Stimulated activated CD4-positive, alpha-beta T cell treated with anti-CD3 and anti-CD28 coated beads, TNF-alpha, amount 100 ng/mL, for 24 hours (primary cell): ENCODE measurements at places on chromosomes 6 and 20.

DNA sequence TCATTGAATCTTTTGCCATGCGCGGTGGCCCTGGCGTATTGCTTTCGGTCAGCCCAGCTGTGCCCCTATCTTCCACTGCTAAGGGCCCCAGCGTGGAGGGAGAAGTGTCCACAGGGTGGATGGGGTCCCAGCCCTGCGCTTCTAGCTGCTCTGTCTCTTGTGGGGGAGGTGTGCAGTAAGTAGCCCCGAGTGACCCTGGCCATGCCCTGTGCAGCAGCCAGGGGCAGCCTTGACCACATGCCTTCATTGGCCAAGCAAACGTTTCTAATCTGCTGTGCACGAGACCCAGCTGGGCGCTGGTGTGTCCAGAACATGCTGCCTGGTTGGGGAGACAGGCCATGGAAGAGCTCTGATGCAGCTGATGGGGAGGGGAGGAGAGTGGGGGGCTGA, 13.6 kb downstream of the TMEM181 start:
- DNase-seq = no peak

DNA sequence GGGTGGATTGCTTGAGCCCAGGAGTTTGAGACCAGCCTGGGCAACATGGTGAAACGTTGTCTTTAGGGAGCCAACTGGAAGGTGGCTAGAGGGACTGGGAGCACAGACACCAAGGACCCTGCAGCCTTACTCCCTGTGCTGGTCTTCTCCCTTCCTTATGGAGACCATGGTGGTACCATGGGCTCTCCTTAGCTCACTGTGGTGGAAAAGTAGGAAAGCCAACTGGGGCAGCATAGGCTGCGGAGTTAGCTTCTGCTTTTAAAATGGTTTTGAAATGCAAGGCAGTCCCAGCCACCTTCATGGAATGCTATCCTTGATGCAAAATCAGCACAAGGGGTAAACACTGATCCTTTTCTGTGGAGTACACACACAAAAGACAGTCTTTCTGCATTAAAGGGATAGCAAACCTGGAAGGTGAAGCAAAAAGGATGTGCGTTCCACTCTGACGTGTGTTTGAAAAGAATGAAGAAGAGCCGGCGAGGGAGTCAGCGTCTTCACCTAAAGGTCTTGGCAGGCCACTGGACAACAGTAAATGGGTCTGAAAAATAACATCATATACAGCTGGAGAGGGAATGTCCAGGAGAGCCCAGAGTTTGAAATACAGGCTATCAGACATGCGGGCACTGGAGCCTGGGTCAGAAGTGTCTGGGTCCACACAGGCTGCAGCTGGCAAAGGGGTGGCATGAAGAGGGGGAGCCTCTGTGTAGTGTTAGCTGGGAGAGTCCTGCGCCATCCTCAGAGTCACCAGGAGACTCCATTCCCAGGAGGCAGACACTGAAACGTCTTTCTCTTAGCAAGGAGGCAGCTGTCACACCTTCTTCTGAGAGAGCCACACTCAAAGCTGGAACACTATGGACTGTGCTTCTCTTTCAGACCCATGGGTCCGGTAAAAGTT, 58.5 kb downstream of the GPR6 start:
- no peak for DNase-seq

DNA sequence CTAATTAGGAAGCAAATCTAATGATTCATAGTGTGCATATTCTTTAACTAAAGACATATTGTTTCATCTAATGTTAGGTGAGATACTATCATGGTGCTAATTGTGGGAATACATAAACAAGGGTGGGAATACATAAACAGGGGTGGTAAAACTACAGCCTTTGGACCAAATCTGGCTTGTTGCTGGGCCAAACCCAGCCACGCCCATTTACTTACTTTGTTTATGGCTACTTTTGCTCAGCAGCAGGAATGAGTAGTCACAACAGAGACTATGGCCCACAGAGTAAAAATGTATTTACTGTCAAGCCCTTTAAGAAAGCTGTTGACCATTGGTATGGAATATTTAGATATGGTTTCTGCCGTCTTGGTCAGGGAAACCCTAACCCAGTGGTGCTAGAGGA, 31.7 kb downstream of the FAM135A start:
- no peak for DNase-seq

DNA sequence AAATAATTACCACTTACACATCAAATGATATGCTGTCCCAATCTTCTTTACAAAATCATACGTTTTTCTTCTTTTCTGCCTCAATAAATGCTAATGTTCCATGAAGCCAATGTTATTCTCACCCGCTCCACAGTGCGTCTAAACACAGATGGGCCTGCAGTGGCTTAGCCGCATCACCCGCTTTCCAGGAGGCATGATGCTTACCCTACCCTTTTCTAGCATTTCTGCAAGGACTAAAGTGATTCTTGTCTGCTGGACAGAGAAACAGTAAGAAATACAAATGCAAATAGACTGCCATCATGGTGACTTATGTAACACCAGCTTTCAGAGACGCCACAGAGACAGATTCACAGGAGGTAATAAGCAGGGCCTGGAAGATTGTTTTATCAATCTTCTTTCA, 104.4 kb downstream of the RNASET2 start:
- no peak for DNase-seq

DNA sequence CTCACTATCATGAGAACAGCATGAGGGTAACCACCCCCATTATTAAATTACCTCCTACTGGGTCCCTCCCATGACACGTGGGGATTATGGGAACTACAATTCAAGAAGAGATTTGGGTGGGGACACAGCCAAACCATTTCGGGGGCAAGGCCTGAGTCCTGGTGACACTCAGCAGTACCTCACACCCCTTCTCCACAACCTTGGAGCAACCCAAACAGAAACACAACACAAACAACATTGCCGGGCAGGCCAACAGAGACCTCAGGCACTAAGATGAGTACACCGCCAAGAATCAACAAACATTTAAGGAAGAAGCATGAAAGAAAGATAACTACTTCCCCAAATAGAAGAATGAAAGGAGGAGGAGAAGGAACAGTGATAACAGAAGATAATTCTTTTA, 16.9 kb downstream of the MOCS1 start:
- no peak for DNase-seq

- no peak for DNase-seq
Measured at GRCh38 chr6:129498950-129499842, 210.8 kb downstream of the ARHGAP18 start.

DNA sequence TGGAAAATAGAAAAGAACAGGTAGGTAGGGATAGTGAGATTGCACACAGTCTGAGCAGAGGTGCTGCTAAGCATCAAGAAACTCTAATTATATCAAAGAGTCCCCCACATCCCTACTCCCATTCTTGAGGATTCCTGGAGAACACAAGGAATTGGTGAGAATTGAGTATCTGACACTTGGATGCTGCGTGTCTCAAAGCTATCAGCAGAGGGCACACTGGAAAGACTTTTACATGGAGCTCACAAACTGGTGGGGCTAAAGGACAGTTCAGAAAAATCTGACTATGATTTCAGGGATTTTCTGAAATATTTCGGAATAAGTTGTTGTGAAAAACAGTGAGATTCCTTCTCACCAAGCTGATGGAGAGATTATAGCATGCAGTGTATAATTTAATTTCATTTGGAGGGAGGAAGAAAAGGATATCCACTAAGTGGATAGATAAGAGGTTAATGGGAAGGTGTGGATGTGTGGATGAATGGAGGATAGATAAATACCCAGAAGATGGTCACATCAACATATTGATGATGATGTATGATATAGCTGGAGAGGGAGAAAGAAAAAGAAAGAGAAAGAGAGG, 215.4 kb upstream of the DEFB112 start:
- no peak for DNase-seq

DNA sequence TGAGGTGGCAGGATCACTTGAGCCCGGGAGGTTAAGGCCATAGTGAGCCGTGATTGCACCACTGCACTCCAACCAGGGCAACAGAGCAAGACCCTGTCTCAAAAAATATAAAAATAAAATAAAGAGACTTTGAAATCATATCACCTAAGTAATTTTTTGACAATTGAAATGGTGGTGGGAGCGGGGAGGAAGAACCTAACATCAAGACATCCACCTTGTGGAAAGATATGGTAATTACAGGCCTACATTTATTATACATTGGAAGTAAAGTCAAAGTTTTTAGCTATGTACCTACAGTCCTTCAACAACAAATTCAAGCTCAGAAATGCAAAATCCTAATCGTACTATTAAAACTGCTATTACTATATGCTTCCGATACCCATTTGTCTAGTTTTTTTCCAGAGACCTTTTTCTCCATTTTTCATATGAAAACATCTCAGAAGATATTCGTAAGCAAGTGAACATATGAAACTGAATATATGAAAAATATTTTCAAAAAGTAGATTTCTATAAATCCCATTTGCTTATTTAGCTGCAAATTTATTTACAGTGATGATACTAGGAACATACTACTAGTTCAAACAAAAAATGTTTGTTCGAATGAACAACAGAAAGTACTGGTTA, 83.3 kb downstream of the SYCP2 start:
- no peak for DNase-seq

DNA sequence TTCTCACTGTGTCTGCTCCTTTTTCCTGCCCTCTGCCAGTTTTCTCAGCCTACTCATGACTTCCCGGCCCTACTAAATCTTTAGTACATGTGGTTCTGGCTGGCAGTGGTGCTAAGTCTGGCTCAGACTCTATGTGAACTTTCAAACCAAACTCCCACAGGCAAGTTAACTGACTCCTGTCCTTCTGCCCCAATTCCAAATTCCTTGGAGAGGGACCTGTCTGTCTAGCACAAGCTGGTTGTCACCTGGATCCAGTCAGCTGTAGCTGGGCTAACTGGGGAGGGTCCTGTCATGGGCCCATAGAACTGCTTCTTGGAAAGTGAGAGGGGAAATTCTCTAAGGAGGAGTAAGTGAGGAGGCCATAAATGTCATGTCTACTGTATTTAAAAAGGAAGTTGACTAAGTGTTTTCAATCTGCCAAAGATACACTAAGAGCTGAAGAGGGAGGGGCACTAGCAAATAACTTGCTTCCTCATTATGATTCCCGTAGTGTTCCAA, 240.1 kb downstream of the KCNQ5 start:
- DNase-seq = no peak

GRCh38 chr20:46767127-46767761, 57.8 kb downstream of the SLC2A10 start:
- DNase-seq = peak; percentile 12

DNA sequence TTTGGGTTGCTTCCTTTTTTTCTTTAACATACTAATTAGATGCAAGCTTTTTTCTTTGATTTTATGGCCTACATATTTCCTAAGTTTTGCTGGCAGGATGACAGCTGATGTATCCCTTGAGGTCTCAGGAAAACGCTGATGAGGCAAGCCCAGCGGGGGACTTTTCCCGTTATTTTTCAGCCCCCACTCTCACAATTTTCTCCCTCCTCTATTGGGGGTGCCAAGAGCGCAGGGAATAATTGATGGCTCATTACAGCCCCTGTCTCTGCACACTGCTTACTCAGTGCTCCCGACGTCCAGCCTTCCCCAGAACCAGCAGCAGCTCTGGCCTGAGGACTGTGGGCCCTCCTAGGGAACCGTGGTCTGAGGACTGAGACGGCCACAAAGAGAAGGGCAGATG, 38.6 kb upstream of the VSTM2L start:
- no peak for DNase-seq

GRCh38 chr6:71537717-71538116, 249.1 kb downstream of the OGFRL1 start:
- no peak for DNase-seq

DNA sequence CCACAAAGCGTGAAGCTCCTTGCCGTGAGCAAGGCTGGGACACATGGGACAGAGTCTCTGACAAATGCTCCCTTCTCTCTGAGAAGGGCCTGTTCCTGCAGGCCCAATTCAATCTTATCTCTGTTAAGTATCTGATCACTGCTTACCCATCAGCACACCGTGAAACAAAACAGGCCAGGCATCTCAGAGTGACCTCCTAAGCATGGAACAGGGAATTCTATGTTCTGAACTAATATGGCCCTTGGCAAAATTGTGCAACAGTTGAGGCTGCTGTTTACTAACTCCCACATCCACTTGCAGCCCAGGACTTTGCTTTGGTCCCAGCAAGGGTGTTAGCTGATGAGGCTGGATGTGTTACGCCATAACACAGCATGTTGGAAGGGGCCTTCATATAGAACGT, 79.2 kb downstream of the GCLC start:
- DNase-seq = no peak

DNA sequence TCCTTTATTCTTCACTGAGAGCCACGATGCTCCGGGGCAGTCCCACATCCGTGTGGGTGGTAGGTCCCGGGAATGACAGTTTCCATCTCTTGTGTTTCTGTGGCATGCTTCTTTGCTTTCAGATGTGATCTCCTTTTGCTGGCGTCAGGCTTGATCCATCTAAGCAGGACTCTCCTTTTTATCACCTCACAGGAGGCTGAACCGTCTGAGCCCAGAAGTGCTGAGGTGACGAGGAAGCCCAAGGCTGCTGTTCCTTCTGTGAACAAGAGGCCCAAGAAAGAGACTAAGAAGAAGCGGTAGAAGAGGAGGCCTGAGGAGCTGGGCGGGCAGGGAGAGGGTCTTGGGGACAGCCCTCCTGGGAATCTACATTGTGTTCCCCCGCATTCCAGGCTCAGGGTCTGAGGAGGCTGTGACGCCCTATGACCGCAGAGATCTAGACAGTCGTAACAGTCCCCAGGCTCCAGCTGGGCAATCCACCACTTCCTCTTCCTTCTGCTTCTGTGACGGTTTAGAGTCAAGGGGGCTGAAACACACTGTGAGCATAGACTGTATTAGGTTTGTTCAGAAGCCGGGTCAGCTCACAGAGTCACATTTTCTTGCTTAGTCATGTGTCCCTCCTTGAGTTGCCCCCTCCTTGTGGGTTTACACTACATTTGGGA, 26.8 kb downstream of the MANBAL start:
- no peak for DNase-seq

GRCh38 chr20:31906001-31906400, 35.6 kb downstream of the TTLL9 start:
- DNase-seq = no peak

GRCh38 chr6:130473886-130474285, 108.1 kb downstream of the TMEM200A start:
- DNase-seq = no peak

DNA sequence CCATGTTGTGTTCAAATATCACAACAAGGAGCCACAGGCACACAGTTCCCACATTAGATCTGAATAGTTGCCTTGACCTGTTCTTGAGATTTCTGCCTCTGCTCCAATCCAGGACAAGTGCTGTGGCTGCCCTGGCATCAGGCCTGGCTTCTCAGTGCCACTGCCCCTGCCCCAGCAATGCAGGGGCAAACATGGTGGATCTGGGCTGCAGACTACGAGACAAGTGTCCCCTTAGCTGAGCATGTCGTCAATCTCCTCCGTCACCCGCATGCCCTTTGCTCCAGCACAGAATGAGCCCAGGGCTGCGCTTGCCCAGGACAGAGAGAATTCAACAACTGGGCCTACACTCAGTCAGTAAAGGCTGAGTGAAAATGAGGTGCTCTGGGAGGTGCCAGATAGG, 201.6 kb downstream of the SYNDIG1 start:
- DNase-seq = no peak

DNA sequence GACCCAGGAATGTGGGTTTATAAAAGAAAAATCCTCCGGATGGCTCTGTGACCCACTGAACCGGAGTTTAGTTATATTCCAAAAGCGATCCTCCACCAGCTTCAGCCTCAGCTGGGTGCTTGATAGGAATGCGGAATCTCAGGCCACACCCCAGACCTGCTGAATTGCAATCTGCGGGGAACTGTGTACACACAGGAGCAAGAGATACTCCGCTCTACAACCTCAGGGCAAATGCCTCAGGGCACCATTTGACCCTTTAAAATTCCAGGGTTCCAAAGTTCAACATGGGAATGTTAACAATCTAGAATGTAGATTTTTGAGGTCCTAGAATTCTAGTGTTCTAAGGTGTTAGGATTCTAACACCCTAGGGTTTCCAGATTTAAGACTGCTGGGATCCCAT, 10.8 kb downstream of the BPIFA2 start:
- no peak for DNase-seq

- no peak for DNase-seq
Measured at GRCh38 chr6:168739381-168739780, 298.4 kb downstream of the SMOC2 start.
